ENCODE measurements at places on chromosomes 2 and 18. TPM values are rescaled to one million over a fixed set of nuclear protein-coding genes. Genes with fewer than 3 reads are reported as not detected.

DNA sequence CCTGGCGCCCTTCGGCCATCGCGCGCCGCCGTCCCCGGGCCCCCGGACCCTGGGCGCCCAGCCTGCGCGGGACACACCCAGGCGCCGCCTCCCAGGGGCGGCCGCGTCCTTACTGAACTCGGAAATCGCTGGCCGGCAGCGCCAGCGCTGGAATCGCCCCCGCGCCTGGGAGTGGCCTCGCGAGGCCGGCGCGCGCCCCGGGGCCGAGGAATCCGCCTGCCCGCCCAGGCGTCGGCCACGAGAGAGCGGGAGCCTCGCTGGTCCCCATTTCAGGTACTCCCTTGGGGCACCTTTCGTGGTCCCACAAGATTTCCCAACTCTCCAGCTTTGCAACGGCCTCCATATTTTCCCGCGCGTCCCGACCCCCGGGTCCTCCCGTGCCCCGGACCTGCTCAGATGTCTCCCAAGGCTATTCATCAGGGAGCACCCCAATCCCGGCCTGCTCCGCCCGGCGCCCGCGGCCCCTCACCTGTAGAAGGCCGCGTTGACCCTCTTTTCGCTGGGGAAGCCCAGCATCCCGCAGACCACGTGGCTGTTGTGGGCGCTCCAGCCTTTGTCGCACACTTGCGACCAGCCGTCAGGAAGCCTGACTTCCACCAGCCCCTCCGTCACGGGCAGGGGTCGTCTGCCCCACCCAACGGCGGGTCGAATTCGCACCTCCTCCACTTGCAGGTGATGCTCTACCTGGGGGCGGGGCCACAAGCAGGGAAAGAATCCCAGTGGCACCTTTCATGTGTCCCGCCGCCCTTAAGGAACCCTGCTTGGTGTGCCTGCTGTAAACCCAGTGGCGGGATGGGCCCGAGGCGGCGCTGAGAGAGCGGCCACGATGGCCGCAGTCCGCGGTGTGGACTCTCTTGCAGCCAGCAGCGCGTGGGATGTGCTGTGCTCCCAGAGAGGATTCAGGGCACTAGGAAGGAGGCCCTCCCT lies 4.6 kb downstream of the LOXL3 start:
- DNase-seq = peak; percentile 75

- DNase-seq = no peak
Measured at GRCh38 chr2:233760043-233760442, at the start of gene UGT1A1. Gene UGT1A1, plus strand, starts transcription at chr2:233760270. Its CDS starts 18 bp downstream, at chr2:233760288.

DNA sequence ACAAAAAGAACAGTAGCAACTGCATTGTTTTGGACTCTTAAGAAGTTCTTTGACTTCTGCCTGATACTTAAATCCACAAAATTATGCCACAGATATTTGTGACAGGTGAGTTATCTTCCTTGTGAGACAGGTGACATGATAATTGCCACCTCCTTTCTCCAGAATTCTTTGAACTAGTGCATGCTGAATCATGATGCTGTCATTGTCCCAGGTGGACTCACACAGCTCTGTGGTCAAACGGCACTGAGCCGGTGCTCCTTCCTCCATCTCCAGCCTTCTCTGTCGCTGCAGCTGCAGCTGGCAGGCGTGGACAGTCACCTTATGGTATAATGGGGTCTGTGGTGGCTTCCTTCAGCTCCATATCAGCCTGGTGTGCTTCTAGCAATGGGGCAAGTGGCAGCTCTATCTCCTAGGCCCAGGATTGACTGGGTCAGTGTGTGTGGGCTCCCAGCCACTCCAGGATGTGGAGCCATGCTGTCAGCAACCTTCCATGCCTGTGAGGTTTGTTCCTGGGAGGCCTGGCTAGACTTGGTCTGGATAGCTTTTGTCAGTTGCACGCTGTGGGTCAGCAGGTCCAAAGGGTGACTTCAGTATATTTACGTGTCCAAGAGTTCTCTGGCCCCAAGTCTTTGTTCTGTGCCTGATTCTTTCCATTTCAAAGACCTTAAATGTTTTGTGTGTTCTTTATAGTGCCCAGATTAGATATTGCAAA lies 15.7 kb downstream of the ARMC9 start:
- no peak for DNase-seq

GRCh38 chr2:101146535-101146934 lies 4.6 kb downstream of the TBC1D8 start:
- DNase-seq = no peak

- no peak for DNase-seq
Measured at GRCh38 chr2:39243469-39244123, at the start of gene CDKL4. Gene CDKL4, minus strand, starts transcription at chr2:39243970.

DNA sequence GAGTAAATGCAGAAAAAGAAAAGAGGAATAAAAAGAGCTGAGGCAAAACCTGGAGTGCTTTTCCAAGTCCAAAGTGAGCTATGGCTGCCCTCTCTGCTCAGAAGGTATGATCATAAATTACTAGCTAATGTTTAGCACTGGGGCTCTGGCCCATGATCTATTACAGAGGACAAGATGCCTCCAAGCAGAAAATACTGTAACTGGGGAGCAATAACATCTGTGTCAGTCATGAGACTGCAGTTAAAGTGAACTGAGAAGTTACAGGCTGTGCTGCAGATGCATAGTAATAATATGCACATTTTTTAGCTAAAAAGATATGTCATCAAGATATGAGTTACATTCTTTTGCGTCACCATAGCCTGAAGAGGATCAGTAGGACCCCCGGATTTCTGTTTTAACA lies 209.4 kb upstream of the RBBP8 start:
- peak; percentile 46 for DNase-seq

GRCh38 chr2:55768991-55769390 lies 75.3 kb upstream of the PNPT1 start:
- DNase-seq = no peak

DNA sequence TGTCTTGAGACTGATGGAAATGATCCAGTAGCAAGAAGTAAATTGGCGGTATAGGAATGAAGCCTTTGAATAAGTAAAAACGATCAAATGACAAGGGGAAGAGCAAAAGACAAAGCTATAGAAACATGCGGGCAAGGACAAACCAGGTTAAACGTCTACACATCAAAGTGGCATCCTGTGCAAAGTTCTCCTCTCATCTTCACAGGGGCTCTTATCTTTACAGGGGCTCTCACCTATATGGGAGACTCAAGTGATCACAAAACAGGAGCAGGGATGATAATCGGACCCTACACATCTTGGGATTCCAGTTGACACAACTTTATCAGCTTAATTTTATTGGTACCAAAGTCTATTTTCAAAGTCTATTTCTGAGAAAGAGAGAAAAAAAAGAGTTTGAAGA lies 1778.9 kb upstream of the CELF4 start:
- DNase-seq = no peak

DNA sequence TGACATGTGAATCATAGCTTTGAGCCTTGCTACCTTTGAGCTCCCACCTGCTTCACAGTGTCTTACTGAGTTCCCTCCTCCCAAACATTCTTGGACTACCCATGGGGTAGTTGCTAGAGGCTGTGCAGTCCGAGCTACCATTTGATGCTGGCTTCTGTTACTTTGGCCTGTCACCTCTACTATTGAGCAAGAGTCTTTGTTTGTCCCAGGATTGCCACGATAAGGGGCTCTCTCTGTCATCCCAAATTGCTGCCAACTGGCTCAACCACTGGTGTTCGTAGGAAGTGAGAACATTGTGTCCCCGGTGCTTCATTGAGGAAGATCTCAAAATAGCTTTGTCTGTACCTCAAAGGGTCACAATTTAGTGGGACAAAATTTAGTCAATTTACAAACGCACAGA lies 59.1 kb upstream of the PAX8 start:
- no peak for DNase-seq

STARD6 gene
- not detected for total RNA-seq

IGFBP5 gene
- 569 TPM for total RNA-seq

PIEZO2 gene
- 4.1 TPM for total RNA-seq

SLC5A7 gene
- not detected for total RNA-seq

MITD1 gene
- total RNA-seq = 6.2 TPM

RFX8 gene
- total RNA-seq = 1.4 TPM

Data from uterus (tissue), 4 donors.